ENCODE measurements at places on chromosomes 5 and 9.

DNA sequence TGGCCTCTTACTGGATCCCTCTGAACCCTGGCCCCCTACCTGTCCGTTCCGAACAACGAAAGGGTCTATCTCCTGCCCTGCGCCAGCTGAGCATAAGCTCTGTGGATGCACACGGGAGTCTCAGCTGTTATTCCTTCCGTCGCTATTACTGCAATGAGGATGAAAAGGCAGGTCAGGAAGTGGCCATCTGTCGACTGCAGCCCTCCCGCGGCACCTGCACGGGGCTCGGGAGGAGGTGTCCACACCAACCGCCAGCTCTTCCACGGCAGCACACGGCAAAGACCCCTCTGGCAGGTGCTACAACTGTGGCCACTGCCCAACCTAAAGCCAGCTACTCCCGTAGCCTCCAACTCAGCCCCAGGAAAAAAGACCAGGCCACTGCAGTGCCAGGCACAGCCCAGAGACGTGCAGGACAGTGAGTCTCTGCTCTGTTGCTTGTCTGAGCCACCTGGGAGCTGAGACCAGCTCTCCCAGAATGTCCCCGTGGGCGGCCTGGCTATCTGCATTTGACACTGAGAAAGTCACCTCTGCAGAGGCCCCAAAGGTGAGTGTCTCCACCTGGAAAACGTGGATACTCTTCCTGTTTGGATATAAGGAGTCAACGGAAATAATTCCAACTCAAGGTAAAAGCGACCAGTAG lies 19.1 kb downstream of the CAMSAP1 start:
- no peak for DNase-seq

DNA sequence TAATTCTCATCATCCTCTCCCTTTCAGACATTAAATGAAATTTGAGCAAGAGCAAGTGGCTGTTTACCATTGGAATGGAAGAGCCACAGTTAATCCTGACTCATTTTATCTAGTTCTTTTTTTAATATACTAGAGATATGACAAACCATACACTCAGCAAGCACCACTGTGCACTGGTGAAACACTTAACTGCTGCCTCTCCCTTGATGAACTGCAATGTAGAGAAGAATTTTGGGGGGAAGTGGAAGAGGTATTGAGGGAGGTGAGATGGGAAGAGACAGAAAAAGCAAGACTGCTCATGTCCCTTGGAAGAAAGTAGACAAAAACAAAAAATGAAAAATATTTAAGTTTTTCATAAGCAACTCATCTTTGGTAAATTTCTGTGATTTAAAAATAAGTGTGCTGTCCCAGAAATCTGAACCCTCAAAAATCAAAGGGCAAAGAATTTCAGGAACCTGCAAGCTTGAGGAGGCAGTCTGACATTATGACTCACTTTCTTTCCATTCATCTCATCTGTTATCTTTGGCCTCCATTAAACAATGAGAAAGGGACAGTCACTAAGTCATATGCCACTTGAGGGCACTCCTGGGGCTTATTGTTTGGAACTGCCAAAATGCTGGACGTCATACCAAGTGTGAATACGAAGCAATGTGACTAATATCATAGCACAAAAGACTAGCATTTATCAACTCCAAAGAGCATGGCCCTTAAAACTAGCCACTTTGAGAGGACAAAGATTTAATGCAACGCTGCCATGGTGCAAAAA lies 566.8 kb upstream of the DMAC1 start:
- DNase-seq = no peak

DNA sequence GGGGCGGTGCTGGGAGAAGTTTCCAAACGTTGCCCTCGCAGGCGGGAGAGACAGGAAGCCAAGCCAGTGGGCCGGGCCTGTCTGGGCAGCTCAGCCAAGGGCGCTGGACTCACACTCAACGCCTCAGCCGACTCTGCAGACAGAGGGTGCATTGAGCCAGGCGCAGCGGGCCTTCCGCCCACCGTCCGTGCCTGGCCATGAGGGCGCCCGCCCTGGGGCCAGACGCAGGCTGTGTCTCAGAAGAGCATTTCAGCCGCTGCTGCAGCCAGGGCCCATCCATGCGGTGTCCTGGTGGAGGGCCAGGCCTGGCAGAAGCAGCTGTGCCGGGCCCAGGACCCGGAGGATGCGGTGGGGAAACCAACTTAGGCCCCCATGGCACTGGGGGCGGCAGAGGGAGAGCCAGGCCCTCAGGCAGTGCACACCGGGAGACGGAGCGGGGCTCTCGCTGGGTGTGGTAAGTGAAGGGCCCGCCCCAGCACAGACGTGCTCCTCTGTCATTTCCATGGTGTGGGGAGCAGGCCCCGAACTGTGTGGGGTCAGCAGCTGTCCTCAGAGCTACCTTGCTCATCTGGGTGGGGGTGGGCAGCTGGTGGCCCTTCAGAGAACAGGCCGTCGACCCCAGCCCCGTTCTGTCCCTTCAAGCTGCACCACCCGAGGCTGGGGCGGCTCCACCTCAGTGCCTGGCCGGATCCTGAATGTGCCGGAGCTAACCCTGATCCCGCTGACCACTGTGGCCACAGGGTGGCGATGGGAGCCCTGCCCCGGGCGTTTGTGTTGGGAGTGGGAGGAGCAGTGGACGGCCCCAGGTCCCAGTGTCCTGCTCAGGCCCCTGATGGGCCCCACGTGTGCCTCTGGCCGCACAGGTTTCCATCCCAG lies 18.0 kb downstream of the DNLZ start:
- no peak for DNase-seq

DNA sequence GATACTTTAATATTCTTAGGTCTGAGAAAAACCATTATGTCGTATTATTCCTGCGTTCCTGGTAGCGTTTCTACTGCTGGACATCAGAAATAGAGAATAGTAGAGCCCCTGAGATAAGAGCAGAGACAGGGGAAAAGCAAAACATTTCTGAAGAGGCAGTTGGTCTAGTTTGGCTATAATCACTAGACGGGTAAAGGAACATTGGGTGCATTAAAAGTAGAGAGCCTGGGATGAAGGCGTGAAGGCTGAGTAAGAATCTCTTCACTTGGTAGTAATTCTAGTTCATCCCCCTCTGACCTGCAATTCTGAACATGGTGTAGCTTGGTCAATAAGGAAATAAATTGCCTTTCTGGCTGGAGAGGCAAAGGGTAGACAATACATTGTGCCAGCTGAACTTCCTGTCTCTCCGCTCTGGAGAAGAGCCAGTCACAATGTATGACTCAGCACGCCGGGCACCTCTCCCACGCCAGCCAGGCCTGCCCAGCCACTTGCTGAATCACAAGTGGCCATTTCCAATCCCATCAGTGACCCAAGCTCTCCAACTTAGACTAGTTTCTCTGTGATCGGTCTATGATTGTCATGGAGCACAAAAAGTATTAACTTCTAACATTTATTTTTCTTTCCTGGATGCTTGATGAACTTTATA lies 75.4 kb downstream of the STK32A start:
- no peak for DNase-seq

- no peak for DNase-seq
These were observed 40.0 kb upstream of the MYO10 start for GRCh38 chr5:16975950-16976624.

DNA sequence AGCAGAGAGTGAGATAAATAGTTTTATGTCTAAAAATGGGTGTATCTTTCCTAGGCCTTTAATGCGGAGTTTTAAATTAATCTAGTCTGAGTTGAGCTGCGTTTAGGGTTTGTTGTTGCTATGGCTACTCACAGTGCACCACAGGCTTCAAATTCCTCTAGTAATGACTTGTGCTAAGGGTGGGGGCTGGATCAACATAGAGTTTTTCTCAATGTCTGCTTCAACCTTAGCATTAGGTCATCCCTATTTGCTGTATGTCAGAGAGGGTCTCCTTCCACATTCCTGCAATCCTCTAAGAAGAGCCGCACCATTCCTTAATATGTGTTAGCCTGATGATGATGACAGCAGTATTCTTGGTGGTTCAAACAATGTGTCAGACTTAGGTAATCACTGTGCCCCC lies 465.6 kb upstream of the KIF2A start:
- no peak for DNase-seq

GRCh38 chr9:122128007-122128968 lies 31.3 kb downstream of the NDUFA8 start:
- no peak for DNase-seq

DNA sequence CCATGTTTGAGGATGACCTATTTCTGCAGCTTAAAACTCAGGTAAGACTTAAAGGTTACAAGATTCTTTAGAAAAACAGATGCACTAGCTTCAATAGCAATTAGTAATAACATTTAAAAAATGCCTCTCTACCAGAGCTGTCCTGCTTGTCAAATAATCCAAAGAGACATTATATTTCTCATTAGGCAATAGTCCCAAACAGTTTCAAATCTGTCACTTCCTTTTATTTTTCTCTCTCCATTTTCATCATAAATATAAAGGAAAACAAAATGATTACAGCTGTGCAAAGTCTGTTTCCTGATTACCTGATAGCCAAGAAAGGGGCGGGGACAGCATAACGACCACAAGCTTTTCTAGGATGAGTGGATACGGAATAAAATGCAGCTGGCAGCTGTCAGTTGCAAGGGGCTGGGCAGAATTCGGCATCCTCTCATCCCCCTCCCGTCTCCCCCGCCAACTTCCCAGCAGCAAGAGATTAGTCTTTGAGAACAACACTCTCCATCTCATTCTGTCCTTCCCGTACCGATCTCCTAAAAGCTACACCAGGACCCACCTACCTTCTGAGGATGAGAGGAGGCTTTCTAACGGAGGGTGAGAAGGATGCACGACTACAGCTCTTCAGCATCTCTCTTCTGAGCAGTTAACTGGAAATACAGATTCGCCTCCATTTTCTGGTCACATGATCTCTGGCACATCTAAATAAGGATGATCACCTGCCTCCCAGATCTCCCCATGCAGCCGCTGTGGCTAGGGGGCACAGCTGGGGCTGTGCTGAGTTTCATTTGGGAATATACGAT lies 72.5 kb upstream of the PCA3 start:
- no peak for DNase-seq

- DNase-seq = no peak
These were observed 8.2 kb upstream of the CD180 start for GRCh38 chr5:67204821-67205220.
